ENCODE measurements at places on chromosomes 1 and 21.

GRCh38 chr1:248402748-248403147, at the start of gene OR2T1:
Gene OR2T1, plus strand, starts transcription at chr1:248403048. Its CDS starts 3,100 bp downstream, at chr1:248406148.
- no peak for DNase-seq

- no peak for DNase-seq
These were observed 4.5 kb upstream of the SDC3 start for GRCh38 chr1:30912913-30913652.

GRCh38 chr1:5235355-5235899, 581.0 kb downstream of the AJAP1 start:
- no peak for DNase-seq

- DNase-seq = no peak
These were observed 67.2 kb downstream of the ZBTB18 start for GRCh38 chr1:244118109-244118761.

GRCh38 chr21:14901482-14901958, 163.3 kb downstream of the NRIP1 start:
- DNase-seq = no peak

DNA sequence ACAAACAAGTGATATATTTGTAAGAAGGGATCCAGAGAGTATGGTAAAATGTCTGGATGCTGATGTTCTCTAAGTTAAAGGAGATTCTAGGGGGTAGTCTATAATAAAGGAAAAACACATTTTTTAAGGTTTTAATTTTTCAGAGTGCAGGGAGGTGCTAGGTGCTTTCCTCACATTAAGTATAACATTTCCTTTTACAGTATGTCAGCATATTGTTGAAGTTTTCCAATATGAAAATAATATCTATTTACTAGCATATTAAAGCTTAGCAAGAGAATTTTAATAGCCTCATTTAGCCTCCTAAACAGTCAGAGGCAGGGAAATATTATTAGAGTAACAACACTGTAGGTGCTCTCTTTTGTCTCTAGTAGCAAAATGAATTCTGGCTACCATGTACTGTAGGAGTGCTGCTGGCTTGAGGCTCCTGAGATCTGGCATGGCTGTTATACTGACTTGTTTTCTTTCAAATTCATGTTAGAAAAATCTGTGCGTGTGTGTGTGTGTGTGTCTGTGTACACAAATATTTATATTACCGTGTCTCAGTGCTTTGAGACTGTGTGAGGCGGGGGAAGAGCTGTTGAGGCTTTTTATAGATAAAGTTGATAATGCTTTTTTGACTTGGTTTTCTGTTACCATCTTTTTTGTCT, 71.0 kb downstream of the POU2F1 start:
- DNase-seq = no peak

- no peak for DNase-seq
These were observed 256.2 kb upstream of the OLFM3 start for GRCh38 chr1:102252731-102253505.

DNA sequence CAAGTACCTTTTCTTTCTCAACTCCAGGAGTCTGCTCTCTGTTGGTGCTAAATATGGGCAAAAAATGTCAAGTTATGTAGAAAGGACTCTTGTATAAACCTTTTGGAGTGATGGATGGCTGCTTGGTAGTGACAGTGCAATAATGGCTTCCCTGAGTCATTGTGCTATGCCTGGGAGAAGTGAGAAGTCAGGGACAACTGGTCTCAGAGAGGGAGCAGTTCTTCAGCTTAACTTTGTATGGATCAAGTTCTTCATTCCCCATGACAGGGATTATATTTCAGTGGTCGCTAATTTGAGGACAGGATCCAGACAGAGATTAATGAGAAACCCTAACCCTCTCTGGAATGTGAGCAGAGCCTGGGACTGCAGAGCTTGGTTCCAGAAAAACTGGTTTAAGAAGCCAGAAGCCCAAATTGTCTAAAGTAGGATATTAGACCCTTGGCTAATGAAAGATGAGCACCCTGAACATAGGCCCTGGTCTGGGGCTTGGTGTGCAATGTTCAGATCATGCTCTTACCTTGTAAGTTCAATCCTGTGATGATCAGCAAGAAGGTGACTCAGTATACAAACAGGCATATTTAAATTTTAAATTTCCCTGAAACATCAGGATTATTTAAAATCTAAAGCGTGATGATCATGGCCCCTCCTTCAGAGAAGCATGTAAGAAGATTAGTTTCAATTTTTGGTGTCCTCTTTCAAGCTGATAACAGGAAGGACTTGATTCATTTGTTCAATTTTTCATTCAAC, 50.9 kb downstream of the NTMT2 start:
- DNase-seq = no peak

GRCh38 chr1:62286786-62287224, 32.4 kb downstream of the KANK4 start:
- no peak for DNase-seq

- DNase-seq = no peak
These were observed 39.5 kb downstream of the PTPRC start for GRCh38 chr1:198678301-198678836.

GRCh38 chr1:86197206-86197855, 40.8 kb upstream of the COL24A1 start:
- DNase-seq = no peak

- DNase-seq = peak; percentile 100
These were observed at the start of gene PPIE for GRCh38 chr1:39738622-39739366. Gene PPIE, plus strand, starts transcription at chr1:39738882. Its CDS starts 19 bp downstream, at chr1:39738901.

DNA sequence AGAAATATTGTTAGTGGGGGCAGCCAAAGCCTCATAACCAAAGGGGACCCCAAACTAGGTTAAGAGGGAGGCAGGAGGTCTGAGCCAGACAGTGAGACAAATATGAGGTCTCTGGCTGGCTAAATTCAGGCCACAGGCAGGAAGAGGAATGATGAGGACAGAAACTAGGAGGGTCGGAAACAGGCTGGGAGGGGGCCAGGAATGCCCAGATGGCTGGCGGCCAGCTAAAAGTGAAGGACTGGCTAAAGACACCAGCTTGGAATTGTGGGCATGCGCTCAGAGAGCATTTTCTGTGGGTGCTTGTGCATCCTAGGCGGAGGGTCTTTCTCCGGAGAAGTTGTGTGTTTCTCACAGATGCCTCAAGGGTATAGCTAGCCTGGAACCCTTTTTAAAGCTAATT, 77.0 kb downstream of the PGM1 start:
- DNase-seq = no peak

DNA sequence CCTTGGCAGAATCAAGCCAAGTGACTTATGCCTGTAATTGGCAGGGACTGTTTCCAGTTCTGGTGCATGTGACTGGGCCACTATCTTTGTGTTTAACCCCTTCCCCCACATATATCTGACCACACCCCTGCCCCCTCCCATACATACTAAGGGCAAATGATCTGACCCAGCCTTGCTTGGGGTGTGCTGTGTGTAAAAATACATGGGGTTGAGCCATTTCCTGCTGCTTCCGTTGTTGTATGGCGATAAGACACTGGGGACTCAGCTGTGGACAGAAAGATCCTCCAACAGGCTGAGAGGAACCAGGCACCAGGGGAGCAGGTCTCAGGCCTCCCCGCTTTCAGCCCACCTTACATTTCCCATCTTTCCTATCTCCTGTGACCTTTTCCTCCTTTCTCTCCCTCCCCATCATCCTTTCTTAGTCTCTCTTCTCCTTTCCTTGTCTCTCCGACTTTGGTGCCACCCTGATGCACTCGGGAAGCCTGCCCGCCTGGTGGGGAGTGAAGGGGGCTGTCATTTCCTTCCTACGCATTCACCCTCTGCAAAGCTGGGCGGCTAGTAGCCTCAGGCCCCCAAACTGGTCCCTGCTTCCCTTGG, 39.7 kb downstream of the TMCC2 start:
- no peak for DNase-seq

GRCh38 chr1:160542303-160542945, 19.4 kb upstream of the SLAMF6 start:
- DNase-seq = no peak

- DNase-seq = no peak
These were observed 40.5 kb downstream of the C1orf198 start for GRCh38 chr1:230827801-230828200.

GRCh38 chr1:213997772-213998107, 10.0 kb downstream of the PROX1 start:
- no peak for DNase-seq

DNA sequence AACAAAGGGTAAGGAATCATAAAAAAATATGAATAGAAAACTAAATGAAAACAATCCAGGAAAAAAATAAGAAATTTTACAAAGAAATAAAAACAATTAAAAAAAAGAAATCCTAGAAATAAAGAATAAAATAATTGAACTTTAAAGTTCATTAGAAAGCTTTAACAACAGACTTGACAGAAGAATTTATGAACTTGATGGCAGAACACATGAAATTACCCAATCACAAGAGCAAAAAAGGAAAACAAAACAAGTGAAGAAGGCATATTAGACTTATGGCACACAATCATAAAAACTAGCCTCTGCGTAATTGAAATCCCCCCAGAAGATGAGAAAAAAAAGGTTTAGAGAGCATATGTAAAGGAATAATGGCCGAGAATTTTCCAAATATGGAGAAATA, 802.5 kb upstream of the B3GALT2 start:
- DNase-seq = no peak

GRCh38 chr1:30511563-30511962, 211.8 kb downstream of the MATN1 start:
- no peak for DNase-seq

GRCh38 chr1:242824435-242824834, 299.9 kb upstream of the PLD5 start:
- DNase-seq = no peak

DNA sequence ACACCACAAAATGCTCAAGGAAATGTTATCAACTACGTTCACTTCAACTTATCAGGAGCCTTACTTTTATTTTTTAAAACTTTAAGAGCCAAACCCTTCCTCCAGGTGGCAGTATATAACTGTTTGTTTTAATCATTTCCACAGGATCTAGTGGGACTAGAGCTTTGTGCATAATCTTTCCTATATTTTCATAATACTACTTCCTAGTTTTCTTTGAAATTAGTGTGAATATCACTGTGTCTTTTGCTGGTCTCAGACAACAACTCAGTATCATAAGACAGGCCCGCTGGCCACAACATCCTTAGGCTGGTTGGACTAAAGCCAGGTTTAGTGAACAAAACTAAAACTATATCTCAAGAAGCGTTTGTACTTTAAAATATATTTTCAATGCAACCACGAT, 145.5 kb downstream of the TIAM1 start:
- peak; percentile 15 for DNase-seq

DNA sequence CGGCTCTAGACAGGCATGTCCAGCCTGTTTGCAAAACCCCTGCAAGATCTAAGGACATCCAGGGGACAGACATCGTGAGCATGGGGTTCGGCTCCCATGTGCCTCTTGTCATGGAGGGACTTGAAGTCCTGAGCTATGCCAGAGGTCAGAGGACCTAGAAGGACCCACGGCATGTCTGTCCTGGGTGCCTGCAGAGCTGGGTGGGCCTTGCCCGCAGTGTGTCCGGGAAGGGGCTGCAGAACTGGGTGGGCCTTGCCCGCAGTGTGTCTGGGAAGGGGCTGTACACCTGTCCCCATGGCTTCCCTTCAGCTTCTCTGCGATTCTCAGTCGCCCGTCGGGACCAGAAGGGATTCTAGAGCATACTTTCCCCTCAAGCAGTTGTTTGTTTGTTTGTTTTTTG, 20.0 kb upstream of the TRAPPC10 start:
- no peak for DNase-seq

GRCh38 chr1:84693785-84694184, 3.5 kb upstream of the SSX2IP start:
- no peak for DNase-seq

- no peak for DNase-seq
These were observed 2.9 kb upstream of the OLIG1 start for GRCh38 chr21:33067043-33067442.

GRCh38 chr1:91374086-91374485, 30.6 kb downstream of the HFM1 start:
- DNase-seq = no peak

DNA sequence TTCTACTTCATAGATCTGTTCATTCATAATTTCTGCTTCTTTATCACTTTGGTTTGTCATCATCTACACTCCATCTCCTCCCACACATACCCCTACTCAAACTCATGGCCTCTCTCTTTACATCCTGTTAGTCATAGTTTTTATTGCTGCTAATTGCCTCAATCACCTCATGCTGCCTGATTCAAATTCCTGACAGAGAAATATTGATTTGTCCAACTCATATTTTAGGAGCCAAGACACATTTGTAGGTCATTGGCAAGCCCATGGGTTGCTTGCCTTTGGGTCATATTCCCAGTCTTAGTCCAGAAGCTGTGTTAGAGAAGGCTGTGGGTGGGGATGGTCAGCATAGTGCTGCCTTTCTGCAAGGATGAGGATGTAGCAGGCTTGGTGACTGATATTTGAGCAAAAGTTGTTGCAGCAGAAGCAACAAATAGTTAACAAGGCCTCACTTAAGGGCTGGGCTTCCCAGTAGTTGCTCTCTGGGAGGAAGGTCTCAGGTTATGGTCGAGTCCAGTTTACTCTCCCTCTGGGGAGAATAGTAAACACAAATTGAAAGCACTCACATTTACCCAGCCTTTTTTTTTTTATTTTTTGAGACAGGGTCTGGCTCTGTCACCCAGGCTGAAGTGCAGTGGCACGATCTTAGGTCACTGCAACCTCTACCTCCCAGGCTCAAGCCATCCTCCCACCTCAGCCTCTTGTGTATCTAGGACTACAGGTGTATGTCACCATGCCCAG, 22.4 kb upstream of the EPS15 start:
- no peak for DNase-seq

DNA sequence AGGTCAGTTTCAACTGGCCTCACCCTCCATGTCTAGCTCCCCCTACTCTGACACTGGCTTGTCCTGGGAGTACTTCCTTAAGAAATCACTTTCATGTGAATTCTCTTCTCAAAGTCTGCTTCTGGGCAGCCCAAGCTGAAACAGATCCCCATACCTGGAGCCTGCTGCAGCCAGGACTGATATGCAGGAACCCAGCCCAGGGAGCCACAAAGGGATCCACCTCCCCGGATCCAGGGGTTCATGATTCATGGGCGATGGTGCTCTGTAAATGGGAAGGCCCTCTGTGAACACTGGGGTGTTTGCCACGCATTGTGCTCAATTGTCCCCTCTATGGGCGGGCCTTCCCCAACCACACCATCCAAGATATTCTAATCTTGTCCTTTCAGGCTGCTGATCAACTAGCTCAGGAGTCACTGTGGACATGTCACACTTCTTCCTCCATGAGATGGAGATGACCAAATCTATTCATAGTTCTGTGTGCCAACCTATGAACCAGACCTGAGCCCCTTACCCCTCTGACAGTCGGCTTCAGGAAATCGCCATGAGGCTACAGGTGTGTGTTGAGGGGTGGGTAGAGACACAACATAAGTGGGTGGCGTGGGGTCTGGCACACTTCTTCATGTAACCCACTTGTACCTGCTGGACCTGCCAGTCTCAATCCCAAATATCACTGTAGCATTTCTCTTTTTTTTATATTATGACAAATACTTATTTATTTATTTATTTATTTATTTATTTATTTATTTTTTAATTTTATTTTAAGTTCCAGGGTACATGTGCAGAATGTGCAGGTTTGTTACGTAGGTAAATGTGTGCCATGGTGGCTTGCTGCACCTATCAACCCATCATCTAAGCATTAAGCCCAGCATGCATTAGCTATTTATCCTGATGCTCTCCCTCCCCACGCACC, 41.8 kb downstream of the RUNX3 start:
- no peak for DNase-seq

- no peak for DNase-seq
These were observed 128.8 kb upstream of the COA6 start for GRCh38 chr1:234244482-234244881.

Data from DMS 273 treated with DMSO at 0.1 percent for 48 hours (cell line).